Progenitor cell of endocrine pancreas (in vitro differentiated cells): ENCODE measurements at places on chromosomes 2 and 18.

GRCh38 chr2:37402636-37403035 is 58.2 kb downstream of the QPCT start:
- no peak overlapping the region for H3K27ac ChIP-seq
- no peaks in the 10 kb centered on the region for H3K36me3 ChIP-seq
- no peaks in the 10 kb centered on the region for H3K4me1 ChIP-seq
- no peaks in the 10 kb centered on the region for H3K27me3 ChIP-seq

DNA sequence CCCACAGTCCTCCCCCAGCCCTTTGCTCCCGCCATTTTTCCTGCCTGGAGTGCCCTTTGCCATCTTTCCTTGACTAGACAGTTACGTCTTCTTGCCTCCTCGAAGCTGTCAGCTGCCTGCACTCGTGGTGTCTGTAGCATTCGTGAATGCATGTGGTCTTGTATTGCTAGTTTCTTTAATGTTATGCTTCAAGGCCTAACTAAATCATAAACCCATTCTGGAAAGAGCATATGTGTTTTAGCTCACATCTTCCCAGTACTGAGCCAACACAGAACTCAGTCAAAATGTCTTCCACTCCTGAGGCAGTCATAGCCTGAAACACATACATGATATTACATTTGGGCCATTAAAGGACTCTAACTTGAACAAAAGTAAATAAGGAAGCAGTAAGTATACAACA is 35.6 kb downstream of the SPC25 start:
- no peak overlapping the region for H3K4me3 ChIP-seq
- peaks cover 4% of the 10 kb centered on the region for H3K36me3 ChIP-seq

GRCh38 chr2:241531161-241531722 is 22.9 kb upstream of the STK25 start:
- H3K36me3 ChIP-seq: no peaks in the 10 kb centered on the region
- peaks cover 4% of the 10 kb centered on the region for H3K4me1 ChIP-seq
- no peak overlapping the region for H3K27ac ChIP-seq
- H3K4me3 ChIP-seq: no peak overlapping the region
- DNase-seq: no peak
- H3K27me3 ChIP-seq: peaks cover 24% of the 10 kb centered on the region

GRCh38 chr18:79344208-79344581 is 51.5 kb upstream of the NFATC1 start:
- no peaks in the 10 kb centered on the region for H3K27me3 ChIP-seq
- peaks cover 9% of the 10 kb centered on the region for H3K4me1 ChIP-seq
- DNase-seq: no peak
- no peak overlapping the region for H3K27ac ChIP-seq

GRCh38 chr2:127170452-127171197 is 49.5 kb downstream of the CYP27C1 start:
- H3K4me1 ChIP-seq: peaks cover 29% of the 10 kb centered on the region
- DNase-seq: no peak
- H3K4me3 ChIP-seq: no peak overlapping the region
- no peak overlapping the region for H3K27ac ChIP-seq

- no peaks in the 10 kb centered on the region for H3K36me3 ChIP-seq
- peaks cover 2% of the 10 kb centered on the region for H3K27me3 ChIP-seq
- H3K4me3 ChIP-seq: no peak overlapping the region
- H3K4me1 ChIP-seq: peaks cover 2% of the 10 kb centered on the region
- no peak for DNase-seq
Observed at GRCh38 chr18:11762429-11762828, 73.4 kb downstream of the GNAL start.

DNA sequence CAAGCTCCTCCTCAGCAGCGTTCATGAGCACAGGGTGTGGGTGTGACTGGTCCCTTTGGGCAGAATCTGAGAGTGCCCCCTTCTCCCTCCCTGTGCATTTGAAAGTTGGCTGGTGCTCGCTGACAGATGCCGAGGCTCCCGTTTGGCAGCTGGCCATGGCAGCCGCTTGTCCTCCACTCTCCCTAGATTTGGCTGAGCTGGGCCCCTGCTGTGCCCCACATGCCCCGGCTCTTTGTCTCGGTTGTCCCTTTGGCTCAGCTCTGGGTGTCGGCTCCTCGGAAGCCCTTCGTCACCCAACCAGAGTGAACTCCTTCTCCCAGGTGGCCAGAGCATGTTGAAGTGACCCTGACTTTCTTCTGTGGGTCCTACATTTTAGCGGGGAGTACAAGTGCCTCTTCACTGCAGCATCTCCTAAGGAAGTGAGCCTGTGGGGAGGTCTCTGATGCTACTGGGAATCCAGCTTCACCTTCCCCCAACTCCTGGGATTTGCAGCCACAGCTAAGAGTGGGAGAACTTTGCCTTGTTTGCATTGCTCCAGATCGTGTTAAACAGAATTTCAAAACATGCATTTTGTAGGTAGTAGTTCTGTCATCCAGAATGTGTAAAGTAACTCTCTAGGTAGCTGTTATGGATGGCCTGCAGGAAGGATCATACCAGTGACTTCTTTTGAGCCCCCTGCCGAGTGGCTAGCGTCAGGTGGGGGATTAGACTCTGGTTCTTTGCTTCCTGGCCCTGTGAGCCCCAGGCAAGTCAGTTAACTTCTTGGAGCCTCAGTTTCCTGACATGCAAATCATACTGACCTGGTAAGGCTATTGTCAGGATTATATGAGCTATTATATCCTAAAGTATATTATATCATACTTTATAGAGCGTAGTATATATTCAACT is 24.2 kb downstream of the HPCAL1 start:
- no peak for DNase-seq
- H3K27me3 ChIP-seq: peaks cover 2% of the 10 kb centered on the region
- H3K4me3 ChIP-seq: no peak overlapping the region
- H3K27ac ChIP-seq: no peak overlapping the region

DNA sequence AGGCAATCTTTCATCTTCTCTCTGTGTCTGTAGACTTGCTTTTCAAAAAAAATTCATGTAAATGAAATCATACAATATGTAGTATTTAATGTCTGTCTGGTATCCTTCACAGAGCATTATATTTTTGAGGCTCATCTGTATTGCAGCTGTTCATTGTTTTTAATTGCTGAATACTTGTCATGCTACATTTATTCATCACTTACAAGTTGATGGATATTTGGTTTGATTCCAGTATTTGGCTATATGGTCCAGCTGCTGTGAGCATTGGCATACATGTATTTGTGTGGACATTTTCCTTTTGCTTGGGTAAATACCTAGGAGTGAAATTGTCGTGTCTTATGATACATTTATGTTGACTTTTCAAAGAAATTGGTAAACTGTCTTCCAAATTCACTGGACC is 441.4 kb downstream of the DCDC2C start:
- DNase-seq: no peak
- H3K4me1 ChIP-seq: peaks cover 13% of the 10 kb centered on the region
- no peaks in the 10 kb centered on the region for H3K36me3 ChIP-seq
- H3K4me3 ChIP-seq: no peak overlapping the region
- no peak overlapping the region for H3K27ac ChIP-seq
- H3K27me3 ChIP-seq: no peaks in the 10 kb centered on the region

DNA sequence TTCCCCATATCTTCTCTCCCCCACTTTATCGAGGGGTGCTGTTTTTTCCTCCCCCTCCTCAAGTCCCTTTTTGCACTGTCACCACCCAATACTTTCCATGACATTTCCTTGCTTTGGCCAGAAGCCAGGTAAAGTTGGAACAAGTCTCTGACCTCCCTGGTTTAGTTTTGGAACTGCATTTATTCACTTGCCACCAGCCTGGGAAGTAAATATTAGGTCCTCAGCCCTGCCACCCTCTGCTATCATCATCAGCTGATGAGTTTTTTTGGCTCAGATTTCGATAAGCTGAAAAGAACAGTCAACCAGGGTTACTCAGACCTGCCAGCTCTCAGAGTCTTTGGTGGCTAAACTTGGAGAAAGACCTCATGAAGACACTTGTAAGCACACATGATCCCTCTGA is 47.0 kb downstream of the DHRS9 start:
- H3K36me3 ChIP-seq: no peaks in the 10 kb centered on the region
- H3K4me3 ChIP-seq: no peak overlapping the region
- no peak overlapping the region for H3K27ac ChIP-seq
- DNase-seq: no peak
- no peaks in the 10 kb centered on the region for H3K4me1 ChIP-seq

DNA sequence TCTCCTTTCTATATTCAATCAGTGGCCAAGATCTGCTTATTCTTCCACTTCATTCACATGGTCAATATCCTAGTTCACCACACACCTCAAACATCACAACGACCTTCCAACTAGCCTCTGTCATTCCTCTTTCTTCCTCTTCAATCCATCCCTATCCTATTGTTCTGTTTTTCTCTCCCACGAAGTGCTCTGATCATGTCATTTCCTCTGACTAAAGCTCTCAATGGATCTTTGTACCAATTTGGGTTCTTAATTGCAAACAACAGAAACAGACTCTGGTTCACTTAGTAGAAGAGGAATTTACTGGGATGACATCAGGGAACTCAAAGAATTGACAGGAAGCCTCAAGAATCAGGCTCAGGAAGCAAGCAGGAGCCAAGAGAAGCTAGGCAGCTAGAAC is 23.5 kb downstream of the WNT10A start:
- no peaks in the 10 kb centered on the region for H3K36me3 ChIP-seq
- H3K4me3 ChIP-seq: no peak overlapping the region
- DNase-seq: no peak

DNA sequence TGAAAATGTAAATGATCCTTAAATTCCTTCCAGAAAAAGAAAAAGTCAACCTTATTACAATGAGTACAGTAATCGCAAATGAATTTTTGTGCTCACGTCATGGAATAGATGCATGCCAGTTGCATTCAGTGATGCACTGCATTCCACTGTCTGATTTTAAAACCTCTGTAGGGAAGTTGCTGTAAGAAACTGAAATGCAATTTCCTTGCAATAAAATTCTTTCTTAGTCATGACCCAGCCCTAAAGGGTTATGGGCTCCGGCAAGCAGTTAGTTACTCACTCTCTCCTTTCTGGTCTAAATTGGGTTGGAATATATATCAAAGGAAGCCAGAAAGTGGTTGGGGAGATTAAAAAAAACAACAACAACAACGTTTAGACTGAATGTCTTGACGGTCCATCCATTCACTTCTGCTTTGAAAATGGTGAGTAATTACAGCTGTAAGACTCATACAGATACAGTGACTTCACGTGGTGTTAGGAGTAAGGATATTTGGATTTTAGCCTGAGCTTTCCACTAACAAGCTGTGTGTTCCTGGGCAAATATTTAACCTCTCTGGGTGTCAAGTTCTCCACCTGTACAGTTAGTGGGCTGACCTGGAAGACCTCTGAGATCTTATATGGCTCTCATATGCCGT is 8.6 kb upstream of the RND3 start:
- H3K4me1 ChIP-seq: no peaks in the 10 kb centered on the region
- no peak for DNase-seq
- no peak overlapping the region for H3K27ac ChIP-seq
- H3K27me3 ChIP-seq: no peaks in the 10 kb centered on the region
- H3K4me3 ChIP-seq: no peak overlapping the region

GRCh38 chr18:75047240-75047961 is 161.5 kb downstream of the PTGR3 start:
- no peak overlapping the region for H3K27ac ChIP-seq
- no peaks in the 10 kb centered on the region for H3K36me3 ChIP-seq
- no peaks in the 10 kb centered on the region for H3K27me3 ChIP-seq
- peaks cover 4% of the 10 kb centered on the region for H3K4me1 ChIP-seq
- no peak overlapping the region for H3K4me3 ChIP-seq
- no peak for DNase-seq

- H3K27me3 ChIP-seq: peaks cover 26% of the 10 kb centered on the region
- H3K36me3 ChIP-seq: no peaks in the 10 kb centered on the region
- DNase-seq: no peak
- H3K4me1 ChIP-seq: peaks cover 1% of the 10 kb centered on the region
- H3K27ac ChIP-seq: no peak overlapping the region
- H3K4me3 ChIP-seq: no peak overlapping the region
Observed at GRCh38 chr2:46506131-46506706, 26.9 kb downstream of the TMEM247 start.

GRCh38 chr2:147779440-147779839 is 65.4 kb upstream of the ACVR2A start:
- no peak for DNase-seq
- H3K4me1 ChIP-seq: peaks cover 5% of the 10 kb centered on the region
- H3K4me3 ChIP-seq: no peak overlapping the region
- no peaks in the 10 kb centered on the region for H3K36me3 ChIP-seq
- peaks cover 8% of the 10 kb centered on the region for H3K27me3 ChIP-seq

DNA sequence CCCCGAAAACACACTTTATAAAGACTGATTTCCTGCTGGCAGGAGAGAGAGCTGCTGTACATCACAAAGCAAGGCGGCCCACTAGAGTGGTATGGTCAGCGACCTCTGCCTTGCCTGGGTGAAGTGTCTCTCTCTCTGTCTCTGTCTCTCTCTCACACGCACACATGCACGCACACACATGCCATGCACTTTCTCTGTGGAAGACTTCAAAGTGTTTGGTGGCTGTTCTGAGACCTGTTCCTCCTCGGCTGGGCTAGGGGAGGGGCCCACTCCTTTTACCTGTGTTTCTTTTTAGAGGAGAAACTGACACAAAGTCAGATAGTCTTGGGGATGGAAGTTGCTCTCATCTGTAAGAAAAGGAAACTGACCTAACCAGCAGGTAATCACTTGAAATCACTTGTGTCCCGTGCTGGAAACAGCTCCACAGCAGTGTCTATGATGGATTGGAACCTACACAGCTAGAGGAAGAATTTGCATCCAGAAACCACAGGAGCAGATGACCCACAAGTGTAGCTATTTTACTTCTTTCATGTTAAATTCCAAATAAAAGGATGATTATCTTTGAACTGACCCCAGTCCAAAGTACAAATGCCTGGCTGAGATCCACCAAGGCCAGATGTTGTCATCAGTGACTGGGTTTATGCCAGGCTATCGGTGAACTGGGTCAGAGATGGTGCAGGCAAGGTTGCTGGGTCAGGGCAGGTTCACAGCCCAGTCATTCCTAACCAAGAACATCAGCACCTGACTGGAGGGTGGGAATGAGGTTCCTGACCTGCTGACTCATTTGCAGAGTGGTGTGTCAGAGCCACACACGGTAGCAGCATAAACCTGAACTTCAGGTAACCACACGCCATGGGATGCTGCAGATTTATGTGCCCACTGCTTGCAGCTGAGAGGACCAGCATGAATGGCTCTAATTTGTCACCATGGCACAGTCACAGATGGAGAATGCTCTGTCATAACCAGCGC is 63.0 kb downstream of the NPAS2 start:
- no peak overlapping the region for H3K4me3 ChIP-seq
- H3K27me3 ChIP-seq: peaks cover 6% of the 10 kb centered on the region
- no peak for DNase-seq
- H3K4me1 ChIP-seq: peaks cover 3% of the 10 kb centered on the region
- H3K36me3 ChIP-seq: no peaks in the 10 kb centered on the region

DNA sequence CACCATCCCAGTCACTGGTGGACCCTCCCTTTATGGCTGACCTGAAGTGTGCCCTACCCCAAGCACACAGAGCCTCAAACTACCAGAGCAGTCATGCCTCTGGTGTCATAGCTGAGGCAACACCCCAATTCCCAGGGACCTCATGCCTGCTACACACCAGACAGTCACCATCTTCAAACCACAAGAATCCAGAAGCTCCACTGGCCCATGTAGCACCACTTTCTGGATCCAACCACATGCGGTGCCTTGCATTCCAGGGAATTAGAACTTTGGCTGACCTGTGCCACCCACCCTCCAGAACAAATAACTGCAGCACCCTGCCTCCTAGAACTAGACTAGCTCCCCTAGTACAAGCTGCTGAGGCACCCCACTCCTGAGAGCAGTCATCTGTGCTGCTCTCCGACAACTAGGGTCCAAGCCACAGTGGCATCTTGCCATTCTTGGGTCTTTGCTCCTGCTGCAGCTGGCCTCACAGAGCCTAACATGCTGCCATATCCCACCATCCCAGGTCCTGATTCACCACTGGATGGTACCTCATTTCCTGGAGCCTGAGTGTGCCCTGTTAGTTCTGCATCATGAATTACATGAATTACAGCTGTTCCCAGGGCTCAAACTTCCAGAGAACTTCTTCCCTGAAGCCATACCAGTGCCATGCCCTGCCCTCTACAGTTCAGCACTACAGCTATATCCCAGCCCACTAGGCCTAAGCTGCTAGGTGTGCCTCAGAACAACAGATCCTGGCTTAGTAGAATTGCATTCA is 243.8 kb upstream of the CHST9 start:
- no peaks in the 10 kb centered on the region for H3K36me3 ChIP-seq
- peaks cover 13% of the 10 kb centered on the region for H3K4me1 ChIP-seq
- H3K27ac ChIP-seq: no peak overlapping the region
